ENCODE measurements at places on chromosomes 5 and 9.

DNA sequence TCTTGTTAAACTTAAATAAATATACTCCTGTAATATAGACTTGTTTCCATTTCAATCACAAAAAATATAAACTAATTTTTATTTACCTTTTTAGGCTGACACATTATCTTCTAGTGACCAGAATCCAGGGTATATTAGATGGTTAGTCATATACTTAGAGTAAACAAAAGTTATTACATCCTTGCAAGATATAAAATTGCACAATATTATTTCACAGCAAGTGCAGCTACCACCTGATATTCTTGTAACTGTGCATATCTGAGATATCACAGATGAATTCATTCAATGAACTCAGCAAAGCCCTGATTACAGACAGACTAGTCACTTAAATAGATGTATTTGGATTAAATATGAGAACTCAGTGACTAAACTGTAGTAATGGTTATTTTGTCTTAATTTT, 25.6 kb upstream of the ARRDC3 start:
- no peak for DNase-seq

- no peak for DNase-seq
These were observed 551.0 kb downstream of the CCDC171 start for GRCh38 chr9:16103620-16104397.

GRCh38 chr5:140108093-140109017, 5.6 kb upstream of the PURA start:
- peak; percentile 27 for DNase-seq

GRCh38 chr5:93273176-93273575, 307.8 kb downstream of the NR2F1-AS1 start:
- no peak for DNase-seq

DNA sequence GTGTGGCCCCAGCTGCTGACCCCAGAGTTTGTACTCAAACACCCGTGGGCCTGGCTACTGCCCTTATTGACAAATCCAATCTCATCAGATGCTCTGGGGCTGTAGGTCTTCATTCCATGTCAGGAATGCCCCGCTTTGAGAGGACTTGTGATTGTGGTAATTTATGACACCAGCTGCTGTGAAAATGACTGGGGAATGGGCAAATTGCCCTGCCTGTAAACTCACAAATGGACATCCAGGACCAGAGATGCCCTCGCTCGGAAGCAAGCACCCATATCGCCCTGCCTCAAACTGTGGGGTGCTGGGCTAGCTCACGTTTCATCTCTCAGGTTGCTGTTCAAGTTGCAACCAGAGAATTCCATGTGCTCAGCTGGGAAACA, 225.9 kb upstream of the MAP3K1 start:
- DNase-seq, result no peak

DNA sequence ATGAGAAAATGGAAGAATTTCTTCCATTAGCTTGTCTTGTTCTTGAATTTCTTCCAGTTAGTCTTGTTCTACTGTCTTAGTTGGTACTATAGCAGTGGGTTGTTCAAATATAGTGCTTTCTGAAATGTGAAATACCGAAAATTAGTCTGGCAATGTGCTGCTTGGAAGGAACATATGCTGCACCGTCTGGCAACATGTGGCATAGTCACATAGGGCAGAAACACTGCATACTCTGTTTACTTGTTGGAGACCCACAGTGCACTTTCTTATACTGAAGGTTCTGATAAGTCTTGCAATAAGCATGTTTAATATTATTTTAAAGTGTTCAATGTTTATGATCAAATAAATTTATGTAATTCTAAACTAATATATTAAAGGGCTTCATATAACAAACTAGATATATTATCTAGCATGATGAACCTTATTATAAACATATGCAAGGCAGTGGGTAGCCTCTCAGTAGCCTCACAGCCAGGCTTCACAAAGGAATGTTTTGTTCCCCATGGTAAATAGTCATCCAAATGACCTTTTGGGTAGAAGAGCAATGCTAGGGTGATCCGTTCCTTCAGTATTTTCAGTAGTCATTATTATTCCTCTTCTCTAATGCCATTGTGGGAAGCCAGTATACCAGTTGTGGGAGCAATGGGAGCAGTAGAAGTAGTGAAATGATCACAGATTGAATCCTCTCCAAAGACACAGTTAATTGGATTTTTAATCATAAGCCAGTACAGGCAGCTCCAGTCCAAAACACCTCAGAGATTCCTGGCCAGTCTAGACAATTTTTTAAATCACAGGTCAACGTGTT, 1106.7 kb downstream of the DTWD2 start:
- no peak for DNase-seq

- DNase-seq, result no peak
These were observed 194.4 kb downstream of the TAF11L14 start for GRCh38 chr5:17828681-17829080.

DNA sequence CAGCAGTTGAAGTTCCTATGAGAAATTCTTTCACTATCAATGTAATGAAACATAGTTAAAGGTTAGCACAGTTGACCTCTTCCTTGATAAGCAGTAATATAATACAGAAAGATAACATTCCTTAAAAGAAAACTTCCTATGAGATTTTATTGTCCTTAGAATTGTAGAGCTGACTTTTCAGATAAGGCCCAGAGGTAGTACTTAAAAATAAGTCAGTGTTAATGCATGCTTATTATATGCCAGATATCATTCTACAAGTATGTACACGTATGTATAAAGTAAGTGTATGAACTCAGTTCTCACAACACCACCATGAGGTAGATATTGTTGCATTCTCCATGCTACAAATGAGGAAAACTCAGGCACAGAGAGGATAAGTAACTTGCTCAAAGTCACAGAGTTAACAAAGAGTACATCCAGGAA, 15.3 kb downstream of the AP3S1 start:
- DNase-seq, result no peak

- no peak for DNase-seq
These were observed 68.2 kb upstream of the AGXT2 start for GRCh38 chr5:35115920-35116319.

DNA sequence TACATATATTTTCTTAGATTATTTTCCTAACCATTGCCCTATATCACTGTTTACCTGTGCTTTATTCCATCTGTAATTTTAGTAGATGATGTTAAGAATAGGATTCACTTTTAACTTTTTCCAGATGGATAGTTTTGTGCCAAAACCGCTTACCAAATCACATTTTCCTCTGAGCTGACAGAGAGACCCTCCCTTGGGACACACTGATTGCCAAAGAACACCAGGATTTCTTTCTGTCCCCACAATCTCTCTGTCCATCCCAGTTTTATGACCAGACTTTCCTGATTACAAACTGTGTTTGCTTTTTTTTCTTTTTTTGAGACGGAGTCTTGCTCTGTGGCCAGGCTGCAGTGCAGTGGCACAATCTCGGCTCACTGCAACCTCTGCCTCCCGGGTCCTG, 81.3 kb upstream of the SPATA31C2 start:
- DNase-seq, result no peak

GRCh38 chr5:168135897-168136296, 155.5 kb upstream of the WWC1 start:
- no peak for DNase-seq

DNA sequence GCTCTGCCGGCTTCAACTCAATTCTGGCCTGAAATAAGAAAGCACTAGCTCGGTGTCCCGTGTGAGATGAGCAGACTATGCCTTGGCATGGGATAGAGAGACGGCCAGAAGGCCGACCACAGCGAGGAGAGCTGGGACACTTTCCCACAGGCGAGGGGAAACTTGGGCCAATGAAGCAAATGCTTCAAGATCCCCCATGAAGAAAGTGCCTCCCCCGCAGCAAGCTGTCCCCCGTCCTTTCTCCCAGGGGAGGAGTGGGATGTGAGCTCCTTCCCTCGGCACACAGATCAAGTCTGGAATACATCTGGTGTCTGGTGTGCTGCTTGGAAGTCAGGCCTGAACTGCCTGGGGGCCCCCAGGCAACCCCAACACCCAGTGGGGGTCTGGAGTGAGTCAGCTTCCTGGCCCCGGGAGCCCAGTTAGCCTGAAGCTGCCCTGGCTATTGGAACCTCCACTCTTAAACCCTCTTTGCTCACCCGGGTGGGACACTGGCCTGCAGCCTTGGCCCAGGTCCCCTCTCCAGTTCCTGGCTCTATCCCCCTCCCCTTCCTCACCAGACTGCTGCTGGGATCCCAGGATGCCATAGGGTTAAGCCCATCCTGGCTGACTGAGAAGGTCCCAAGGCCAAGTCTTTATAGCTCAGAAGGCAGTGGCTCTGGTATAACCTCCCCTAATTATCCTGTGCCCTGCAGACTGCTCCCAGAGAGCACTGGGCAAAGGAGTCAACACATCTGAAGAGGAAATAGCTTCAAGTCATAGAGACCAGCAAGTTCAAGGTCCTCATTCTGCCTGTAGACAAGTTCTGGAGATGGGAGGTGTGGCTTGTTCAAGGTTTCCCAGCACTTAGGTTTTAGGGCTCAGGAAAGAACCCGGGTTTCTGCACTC, 205.3 kb downstream of the TTLL11 start:
- DNase-seq, result no peak

- DNase-seq, result no peak
These were observed 194.8 kb downstream of the PDZD2 start for GRCh38 chr5:31833710-31834109.

GRCh38 chr9:95762322-95762721, 113.2 kb upstream of the ERCC6L2 start:
- DNase-seq, result peak; percentile 11

DNA sequence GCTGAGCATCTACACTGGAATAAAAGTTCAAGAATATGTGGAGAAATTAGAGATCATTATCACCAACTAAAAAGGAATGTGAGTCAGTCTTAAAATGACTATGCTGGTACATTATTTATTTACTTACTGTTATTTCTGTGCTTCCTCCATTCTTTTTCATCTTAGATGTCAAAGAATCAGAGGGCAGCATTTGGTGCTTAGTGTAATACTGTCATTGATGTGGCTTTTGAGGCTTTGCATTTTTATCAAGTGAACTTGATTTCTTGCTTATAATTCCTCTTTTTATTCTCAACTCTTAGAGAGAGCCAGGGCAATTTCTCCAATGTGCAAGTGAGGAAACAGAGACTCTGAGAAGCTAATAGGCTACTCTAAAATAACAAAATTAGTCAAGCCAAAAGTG, 163.7 kb upstream of the TRPC7 start:
- DNase-seq, result no peak

GRCh38 chr5:142186857-142187594, 78.4 kb downstream of the NDFIP1 start:
- no peak for DNase-seq

DNA sequence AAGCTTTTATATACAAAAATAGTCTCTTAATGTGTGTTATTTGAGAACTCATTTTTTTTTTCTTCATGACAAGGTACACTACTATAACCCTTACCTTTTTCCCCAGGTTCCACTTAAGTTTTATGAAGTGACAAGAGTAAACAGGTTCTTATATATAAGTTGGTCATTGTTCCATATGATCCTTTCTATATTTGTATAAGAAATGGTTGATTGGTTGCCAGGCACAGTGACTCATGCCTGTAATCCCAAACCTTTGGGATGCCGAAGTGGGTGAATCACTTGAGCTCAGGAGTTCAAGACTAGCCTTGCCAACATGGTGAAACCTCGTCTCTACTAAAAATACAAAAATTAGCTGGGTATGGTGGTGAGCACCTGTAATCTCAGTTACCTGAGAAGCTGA, 108.3 kb downstream of the PCSK1 start:
- no peak for DNase-seq

DNA sequence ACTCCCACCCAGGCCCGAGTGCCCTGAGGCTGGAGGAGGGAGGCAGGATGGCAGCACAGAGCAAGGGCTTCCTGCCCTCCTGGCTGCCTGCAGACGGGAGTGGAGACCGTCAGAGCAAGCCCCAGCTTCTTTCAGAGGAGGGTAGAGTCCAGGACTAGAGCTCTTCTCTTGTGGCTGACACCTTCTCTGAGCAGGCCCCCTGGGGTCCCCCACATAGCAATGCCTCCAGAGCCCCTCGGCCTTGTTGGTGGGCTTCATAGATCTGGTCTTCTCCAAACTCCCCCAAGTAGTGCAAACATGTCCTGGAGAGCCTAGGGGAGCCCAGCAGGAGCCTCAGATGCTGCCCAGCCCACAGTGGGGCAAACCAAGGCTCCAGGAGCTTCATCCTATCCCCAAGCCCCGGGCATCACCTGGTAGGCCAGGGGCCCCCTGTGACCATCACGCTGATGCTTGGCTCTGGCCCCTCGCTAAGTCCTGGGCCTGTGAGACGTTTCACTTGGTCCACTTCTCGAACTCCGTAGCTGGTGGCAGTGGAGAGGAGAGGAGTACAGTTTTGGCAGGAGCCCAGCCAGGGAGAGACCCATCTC, 2.0 kb downstream of the MZB1 start:
- no peak for DNase-seq

- DNase-seq, result no peak
These were observed 7.6 kb downstream of the MLLT3 start for GRCh38 chr9:20614602-20615216.

All from activated naive CD8-positive, alpha-beta T cell treated with anti-CD3 and anti-CD28 coated beads for 36 hours (primary cell).